Lower lobe of right lung (tissue), 2 donors: ENCODE measurements at places on chromosomes 7 and 10. TPM values are rescaled to one million over a fixed set of nuclear protein-coding genes. Genes with fewer than 3 reads are reported as not detected.

The GFRA1 gene
- total RNA-seq = 9.8 TPM

The GIMAP4 gene
- 95.7 TPM for total RNA-seq

The BAG3 gene
- total RNA-seq = 30.2 TPM

The NEURL1 gene
- 0.95 TPM for total RNA-seq

The TRPV5 gene
- not detected for total RNA-seq

The CRYGN gene
- total RNA-seq = not detected

The BAZ1B gene
- total RNA-seq = 56.0 TPM

The C10orf88 gene
- total RNA-seq = 7.0 TPM

The SPDYE16 gene
- total RNA-seq = 0.18 TPM

The PCLO gene
- total RNA-seq = 2.9 TPM

The CCDC172 gene
- not detected for total RNA-seq

The SMIM30 gene
- total RNA-seq = 55.6 TPM

The ACSM6 gene
- total RNA-seq = not detected

The MYL10 gene
- not detected for total RNA-seq

The TACC2 gene
- 141 TPM for total RNA-seq

GRCh38 chr10:126331101-126331500, 57.2 kb downstream of the ADAM12 start:
- no peak overlapping the region for H3K27ac ChIP-seq
- H3K36me3 ChIP-seq = no peaks in the 10 kb centered on the region
- H3K27me3 ChIP-seq = no peaks in the 10 kb centered on the region

- H3K27ac ChIP-seq = no peak overlapping the region
- no peaks in the 10 kb centered on the region for H3K27me3 ChIP-seq
- no peak overlapping the region for H3K4me3 ChIP-seq
- DNase-seq = no peak
- H3K36me3 ChIP-seq = no peaks in the 10 kb centered on the region
- H3K4me1 ChIP-seq = peaks cover 5% of the 10 kb centered on the region
These were observed 14.9 kb downstream of the AFAP1L2 start for GRCh38 chr10:114389426-114389825.

DNA sequence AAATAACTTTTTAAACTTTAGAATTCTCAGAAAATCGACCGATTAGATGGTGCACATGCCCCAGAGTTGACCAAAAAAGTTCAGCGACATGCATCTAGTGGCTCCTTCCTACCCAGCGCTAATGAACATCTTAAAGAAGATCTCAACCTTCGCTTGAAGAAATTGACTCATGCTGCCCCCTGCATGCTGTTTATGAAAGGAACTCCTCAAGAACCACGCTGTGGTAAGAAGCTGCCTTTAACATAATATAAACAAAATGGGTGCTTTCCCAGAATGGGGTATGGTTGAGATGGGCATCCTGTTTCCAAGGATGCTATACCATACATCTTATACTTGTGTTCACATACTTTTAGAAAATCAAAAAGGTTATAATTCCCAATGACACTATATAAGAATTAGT, 24.6 kb downstream of the GLRX3 start:
- H3K27me3 ChIP-seq = no peaks in the 10 kb centered on the region
- no peak for DNase-seq
- no peak overlapping the region for H3K27ac ChIP-seq

GRCh38 chr10:94006591-94007550, 13.1 kb downstream of the PLCE1 start:
- no peaks in the 10 kb centered on the region for H3K36me3 ChIP-seq
- H3K27ac ChIP-seq = no peak overlapping the region

DNA sequence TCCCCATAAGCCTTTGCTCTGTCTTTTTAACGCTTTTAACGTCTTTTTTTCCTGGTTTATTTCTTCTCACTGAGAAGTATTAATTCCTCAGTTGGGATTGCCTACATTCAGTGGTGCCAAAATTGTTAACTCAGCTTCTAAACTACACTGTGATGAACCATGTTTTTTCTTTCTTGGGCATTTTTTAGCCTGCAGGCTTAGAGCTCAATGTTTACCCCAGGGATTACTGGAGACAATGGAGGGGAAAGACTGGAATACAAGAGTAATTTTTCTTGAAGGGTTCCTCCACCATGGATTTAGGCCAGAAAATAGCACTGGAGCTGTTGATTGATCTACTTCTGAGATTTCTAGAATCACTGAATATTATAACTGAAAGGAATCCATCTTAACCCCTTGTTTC, 19.8 kb downstream of the STAMBPL1 start:
- H3K27me3 ChIP-seq = no peaks in the 10 kb centered on the region
- peaks cover 16% of the 10 kb centered on the region for H3K4me1 ChIP-seq
- no peak overlapping the region for H3K4me3 ChIP-seq
- peaks cover 7% of the 10 kb centered on the region for H3K36me3 ChIP-seq

DNA sequence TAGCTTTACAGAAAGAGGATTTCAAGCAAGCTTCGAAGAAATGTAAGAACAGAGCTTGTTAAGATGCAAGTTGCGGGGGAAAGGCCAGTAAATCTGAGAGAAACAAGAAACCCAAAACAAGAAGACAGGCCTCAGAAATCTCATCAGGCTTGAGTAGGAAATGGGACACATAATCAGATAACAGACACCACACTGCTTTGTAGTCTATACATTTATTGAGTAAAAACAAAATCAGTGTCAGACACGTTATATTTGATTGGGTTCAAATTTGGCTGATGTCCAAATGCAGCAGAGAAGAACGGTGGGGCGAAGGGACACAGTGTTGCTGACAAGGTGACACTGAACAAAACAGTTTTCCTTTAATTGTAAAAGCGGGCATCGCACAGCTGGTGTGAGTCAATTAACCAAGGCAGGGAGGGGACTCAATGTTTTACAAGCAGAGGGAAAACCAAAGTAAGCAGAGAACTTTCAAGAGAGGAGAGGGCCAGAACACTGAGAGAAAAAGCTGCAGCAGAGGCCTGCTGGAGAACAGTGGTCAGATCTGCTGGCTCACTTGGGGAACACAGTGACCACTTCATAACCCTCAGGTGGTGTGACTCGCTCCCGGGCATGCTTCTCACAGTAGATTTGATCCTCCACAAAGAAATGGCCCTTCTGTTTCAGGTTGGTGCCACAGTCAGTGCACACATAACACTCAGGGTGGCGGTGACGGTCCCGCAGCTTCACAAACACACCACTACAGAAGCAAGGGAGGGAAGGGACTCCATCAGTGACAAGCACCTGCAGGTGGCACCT, 43.5 kb downstream of the ACSM6 start:
- no peak for DNase-seq
- no peaks in the 10 kb centered on the region for H3K27me3 ChIP-seq

DNA sequence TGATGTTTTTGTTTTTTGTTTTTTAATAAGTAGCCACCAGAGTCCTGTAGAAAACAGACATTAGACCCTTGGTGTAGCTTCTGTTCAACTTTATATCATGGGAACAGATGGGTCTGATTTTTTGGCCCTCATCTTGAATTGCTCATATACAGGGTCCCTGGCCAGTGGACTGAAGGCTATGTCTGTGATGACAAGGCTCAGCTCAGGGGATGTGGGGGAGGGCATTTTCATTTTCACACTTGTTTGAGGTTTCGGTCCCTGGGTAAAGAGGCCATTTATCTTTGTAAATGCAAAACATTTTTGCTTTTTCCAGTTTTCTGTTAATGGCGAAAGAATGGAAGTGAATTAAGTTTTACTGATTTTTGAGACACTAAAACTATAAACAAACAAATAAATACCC, 257.6 kb upstream of the PHYHIPL start:
- no peaks in the 10 kb centered on the region for H3K27me3 ChIP-seq
- no peak for DNase-seq
- no peak overlapping the region for H3K27ac ChIP-seq
- H3K4me1 ChIP-seq = peaks cover 6% of the 10 kb centered on the region
- H3K4me3 ChIP-seq = no peak overlapping the region
- H3K36me3 ChIP-seq = no peaks in the 10 kb centered on the region

DNA sequence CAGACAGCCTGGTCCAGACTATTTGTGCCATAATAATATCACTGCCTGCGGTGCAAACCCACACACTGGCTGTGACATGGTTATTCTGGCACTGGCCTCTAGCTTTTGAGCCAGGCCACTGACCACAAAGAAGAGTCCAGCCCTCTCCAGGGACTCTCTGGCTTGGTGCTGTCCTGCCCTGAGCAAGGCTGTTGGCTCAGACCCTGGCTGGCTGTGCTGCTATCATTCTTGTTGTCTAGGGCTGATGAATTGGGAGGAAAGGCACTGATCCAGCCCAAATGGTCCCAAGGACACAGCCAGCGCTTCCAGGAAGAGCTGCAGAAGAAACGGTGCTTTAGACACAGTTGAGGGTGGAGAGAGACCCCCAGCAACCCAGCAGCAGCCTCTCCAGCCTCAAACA, 80.8 kb downstream of the TMEM130 start:
- H3K36me3 ChIP-seq = no peaks in the 10 kb centered on the region
- no peak overlapping the region for H3K27ac ChIP-seq
- H3K4me1 ChIP-seq = no peaks in the 10 kb centered on the region
- H3K27me3 ChIP-seq = no peaks in the 10 kb centered on the region
- no peak for DNase-seq

GRCh38 chr7:33982425-33982786, 77.1 kb downstream of the BMPER start:
- DNase-seq = no peak
- no peaks in the 10 kb centered on the region for H3K36me3 ChIP-seq
- no peak overlapping the region for H3K4me3 ChIP-seq
- H3K27ac ChIP-seq = no peak overlapping the region

DNA sequence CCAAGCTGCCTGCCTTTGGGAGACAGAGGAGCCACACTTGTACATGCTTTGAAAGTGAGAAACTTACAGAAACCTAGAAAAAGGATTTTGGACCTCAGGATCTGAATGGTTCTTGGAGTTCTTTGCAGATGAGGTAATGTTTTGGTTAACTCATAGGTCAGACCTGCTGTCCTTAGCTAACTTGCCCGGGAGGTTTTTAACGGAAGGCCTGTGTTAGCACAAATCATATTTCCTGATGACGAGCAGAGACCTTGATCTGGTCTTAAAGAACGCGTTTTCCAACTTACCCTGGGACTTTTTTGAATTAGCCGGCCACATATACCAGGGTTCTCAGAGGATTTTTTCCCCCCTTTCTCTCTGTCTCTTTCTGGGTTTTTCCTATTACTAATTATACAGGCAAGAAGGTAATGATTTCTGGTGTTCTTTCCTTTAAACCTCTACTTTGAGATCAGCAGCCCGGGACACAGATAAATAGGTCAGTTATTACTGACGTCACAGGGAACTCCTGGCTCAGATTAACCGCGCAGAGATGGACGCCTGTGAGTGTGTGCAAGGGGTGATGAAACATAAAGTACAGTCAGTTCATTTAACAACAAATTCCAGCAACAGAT, 101.7 kb upstream of the KLF6 start:
- peaks cover 24% of the 10 kb centered on the region for H3K4me1 ChIP-seq
- DNase-seq = no peak
- no peaks in the 10 kb centered on the region for H3K27me3 ChIP-seq

- no peaks in the 10 kb centered on the region for H3K36me3 ChIP-seq
- H3K4me1 ChIP-seq = no peaks in the 10 kb centered on the region
- DNase-seq = no peak
- no peak overlapping the region for H3K27ac ChIP-seq
These were observed 30.2 kb downstream of the C10orf143 start for GRCh38 chr10:130080461-130080814.

DNA sequence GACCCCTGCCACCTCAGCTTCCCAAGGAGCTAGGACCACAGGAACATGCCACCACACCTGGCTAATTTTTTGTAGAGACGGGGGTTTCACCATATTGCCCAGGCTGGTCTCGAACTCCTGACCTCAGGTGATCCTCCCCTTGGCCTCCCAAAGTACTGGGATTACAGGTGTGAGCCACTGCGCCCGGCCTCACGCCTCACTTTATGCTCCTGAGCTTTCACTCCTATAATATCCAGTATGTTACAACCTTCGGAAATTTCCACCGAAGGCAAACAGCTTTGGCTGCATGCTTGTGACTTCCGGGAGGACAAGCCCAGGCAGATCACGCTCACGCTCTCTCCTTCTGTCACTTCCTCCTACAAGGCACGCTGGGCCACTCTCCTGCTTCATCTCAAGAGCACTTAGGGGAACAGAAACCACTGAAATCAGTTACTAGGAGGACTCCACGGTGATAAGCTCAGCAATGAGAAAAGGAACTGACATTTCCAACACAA, 4.4 kb upstream of the MAD1L1 start:
- H3K4me1 ChIP-seq = peaks cover 26% of the 10 kb centered on the region
- peak; percentile 88 for DNase-seq
- no peaks in the 10 kb centered on the region for H3K27me3 ChIP-seq
- H3K27ac ChIP-seq = peak overlapping the region; percentile 82
- peaks cover 50% of the 10 kb centered on the region for H3K36me3 ChIP-seq

GRCh38 chr10:126309228-126309883, 78.9 kb downstream of the ADAM12 start:
- H3K4me3 ChIP-seq = no peak overlapping the region
- H3K4me1 ChIP-seq = no peaks in the 10 kb centered on the region
- no peak overlapping the region for H3K27ac ChIP-seq
- no peaks in the 10 kb centered on the region for H3K27me3 ChIP-seq

GRCh38 chr7:54904986-54905385, 113.8 kb upstream of the EGFR start:
- H3K4me3 ChIP-seq = no peak overlapping the region
- no peaks in the 10 kb centered on the region for H3K36me3 ChIP-seq
- no peaks in the 10 kb centered on the region for H3K27me3 ChIP-seq
- no peak for DNase-seq
- no peaks in the 10 kb centered on the region for H3K4me1 ChIP-seq

GRCh38 chr10:6068422-6068821, 6.3 kb upstream of the IL2RA start:
- H3K4me1 ChIP-seq = peaks cover 61% of the 10 kb centered on the region
- peak; percentile 62 for DNase-seq
- no peaks in the 10 kb centered on the region for H3K36me3 ChIP-seq

DNA sequence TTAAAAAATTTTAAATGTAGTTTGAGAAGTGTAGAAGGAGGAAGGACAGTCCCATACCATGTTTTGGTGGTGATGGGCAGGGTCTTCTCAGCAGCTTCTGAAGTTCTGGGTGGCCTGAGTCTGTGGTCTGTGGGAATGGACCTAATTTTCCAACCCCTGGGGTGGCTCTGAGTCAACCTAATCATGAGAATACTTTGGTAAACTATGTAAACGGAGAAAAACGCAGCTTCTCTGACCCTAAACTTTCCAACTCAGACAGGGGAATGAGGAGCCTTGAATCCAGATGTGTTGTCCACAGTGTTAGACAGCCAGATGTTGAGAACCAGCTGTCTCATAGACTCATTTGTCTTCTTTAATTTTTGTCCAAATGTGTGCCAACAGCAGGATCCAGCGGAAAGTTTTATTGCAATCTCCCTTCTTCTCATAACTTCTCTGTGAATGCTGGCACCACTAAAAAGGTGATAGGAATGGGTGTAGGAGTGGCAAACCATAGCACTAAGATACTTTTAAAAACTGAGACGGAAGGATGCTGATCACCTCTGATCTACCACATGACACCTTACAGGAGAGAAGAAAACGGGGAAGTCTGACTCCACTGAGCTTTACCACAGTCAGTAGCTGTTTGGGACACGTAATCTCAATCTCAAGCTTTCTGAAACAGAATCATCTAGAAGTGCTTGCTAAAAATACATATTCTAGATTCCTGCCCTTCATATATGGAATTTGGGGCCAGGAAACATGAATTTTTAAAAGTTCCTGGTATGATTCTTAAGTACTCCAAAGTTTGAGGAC, 90.5 kb upstream of the PHYHIPL start:
- no peaks in the 10 kb centered on the region for H3K27me3 ChIP-seq
- no peak for DNase-seq
- no peak overlapping the region for H3K4me3 ChIP-seq
- H3K36me3 ChIP-seq = no peaks in the 10 kb centered on the region
- no peaks in the 10 kb centered on the region for H3K4me1 ChIP-seq
